ENCODE measurements at places on chromosomes 1 and 21. TPM values are rescaled to one million over a fixed set of nuclear protein-coding genes. Genes with fewer than 3 reads are reported as not detected.

TGFBR3 gene
- total RNA-seq = 21.5 TPM

OR2L3 gene
- 2.1 TPM for total RNA-seq

NLRP3 gene
- total RNA-seq = 6.4 TPM

SPRR1A gene
- total RNA-seq = not detected

LRIG2 gene
- total RNA-seq = 18.9 TPM

GUCA2B gene
- total RNA-seq = not detected

KRTAP13-2 gene
- total RNA-seq = not detected

PDE4B gene
- total RNA-seq = 123 TPM

CHI3L1 gene
- total RNA-seq = 20.6 TPM

SGIP1 gene
- total RNA-seq = 106 TPM

PFKL gene
- total RNA-seq = 172 TPM

NBPF4 gene
- total RNA-seq = not detected

HORMAD1 gene
- total RNA-seq = 1.4 TPM

- no peak for DNase-seq
Observed at GRCh38 chr1:165857046-165857801, 29.8 kb downstream of the UCK2 start.

DNA sequence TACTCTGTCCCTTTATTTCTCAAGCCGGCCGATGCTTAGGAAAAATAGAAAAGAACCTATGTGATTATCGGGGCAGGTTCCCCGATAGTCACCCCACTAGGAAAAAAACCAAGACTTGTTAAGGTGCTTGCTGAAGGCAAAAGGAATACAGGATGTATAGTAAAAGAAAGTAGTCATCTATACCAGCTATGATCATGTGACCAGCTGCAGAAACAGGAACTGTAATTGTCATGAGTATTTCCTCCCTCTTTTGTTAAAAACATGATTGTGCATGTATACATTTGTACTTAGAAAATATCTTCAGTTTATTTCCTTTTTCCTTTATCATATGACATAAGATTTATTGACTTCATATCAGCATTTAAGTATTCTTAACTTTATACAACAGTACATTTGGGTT, 30.5 kb downstream of the PIGK start:
- no peak for DNase-seq

DNA sequence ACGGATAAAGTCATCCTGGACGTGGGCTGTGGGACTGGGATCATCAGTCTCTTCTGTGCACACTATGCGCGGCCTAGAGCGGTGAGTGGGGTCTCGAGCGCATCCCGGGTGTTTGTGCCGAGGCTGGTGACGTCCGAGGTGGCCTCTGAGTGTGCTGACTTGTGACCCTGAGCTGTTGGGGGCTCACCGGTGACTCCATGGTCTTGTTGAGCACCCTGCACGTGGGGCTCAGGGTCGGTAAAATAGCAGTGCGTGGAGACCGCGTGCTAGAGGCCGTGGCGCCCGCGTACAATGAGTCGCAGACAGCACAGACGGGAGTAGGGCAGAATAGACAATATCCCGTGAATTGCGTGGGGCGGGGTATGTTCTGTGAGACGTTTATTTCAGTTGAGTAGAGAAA, 13.1 kb downstream of the PRMT2 start:
- no peak for DNase-seq

- DNase-seq = no peak
Observed at GRCh38 chr1:91557039-91557690, 56.5 kb downstream of the CDC7 start.

GRCh38 chr1:198755715-198756114, 116.9 kb downstream of the PTPRC start:
- no peak for DNase-seq

DNA sequence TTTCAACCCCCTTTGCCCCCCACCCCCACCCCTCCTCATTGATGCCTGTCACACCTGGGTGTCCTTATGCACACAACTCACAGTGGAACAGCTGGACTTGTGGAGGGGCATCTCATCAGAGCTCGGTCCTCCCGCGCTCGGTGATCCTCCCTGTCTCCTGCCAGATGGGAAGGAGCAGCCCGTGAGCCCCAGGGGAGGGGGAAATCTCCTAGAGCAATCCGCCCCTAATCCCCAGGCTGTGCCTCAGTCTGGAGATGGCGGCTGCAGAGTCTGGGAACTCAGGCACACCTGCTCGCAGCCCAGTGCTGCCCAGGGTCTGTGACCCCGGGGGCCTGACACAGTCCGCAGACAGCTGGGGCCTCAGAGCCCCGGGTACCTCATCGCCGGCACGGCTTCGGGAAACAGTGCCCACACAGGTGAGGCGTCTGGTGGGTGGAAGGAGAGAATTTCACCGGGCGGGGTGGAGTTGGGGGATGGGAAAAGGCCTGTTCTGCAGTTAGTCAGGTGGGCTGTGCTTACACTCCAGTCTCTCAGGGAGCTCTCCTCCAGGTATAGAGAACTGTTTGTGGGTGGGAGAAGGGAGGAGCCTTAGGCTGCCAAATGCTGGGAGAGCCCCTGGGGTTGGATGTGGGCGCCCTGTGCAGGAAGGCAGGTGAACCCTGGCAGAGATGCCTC, 29.3 kb downstream of the TMCC2 start:
- no peak for DNase-seq

DNA sequence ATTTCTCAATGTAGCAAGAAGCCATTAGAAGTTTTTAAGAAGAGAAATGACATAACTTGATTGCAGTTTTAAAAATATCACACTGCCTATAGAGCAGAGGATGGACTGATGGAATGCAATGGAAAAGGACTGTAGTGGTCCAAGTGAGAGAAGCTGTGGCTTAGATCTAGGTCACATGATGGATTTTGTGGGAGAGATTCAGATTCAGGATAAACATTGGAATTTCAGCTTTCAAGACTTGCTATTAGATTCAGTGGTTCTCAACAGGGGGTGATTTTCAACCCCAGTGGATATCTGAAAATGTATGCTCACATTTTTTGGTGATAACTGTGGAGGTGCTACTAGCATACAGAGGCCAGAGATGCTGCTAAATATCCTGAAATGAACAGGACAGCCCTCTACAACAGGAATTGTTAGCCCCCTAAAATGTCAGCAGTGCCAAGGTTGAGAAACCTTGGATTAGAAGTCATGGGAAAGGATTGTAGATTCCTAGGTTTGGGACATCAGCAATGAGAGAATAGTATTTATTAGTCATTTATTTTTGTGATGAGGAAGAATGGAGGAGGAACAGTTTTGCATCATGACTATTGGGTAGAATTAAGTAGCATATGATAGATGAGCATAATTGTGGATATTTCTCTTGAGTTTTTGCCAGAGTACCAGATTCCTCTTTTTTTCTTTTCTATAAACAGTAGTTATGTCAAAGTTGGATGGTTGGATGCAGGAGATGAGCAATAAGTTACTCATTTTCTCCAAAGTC, 30.1 kb upstream of the KCNK2 start:
- DNase-seq = no peak

- no peak for DNase-seq
Observed at GRCh38 chr1:6419804-6420453, at the start of gene HES2. Gene HES2, minus strand, starts transcription at chr1:6419919. Its CDS starts 99 bp downstream, at chr1:6419820.

GRCh38 chr21:38903690-38904139, 98.0 kb downstream of the ETS2 start:
- DNase-seq = no peak

GRCh38 chr1:110508028-110508940, 10.7 kb downstream of the KCNA10 start:
- DNase-seq = no peak

- DNase-seq = no peak
Observed at GRCh38 chr1:22665752-22666151, 12.7 kb downstream of the C1QB start.

DNA sequence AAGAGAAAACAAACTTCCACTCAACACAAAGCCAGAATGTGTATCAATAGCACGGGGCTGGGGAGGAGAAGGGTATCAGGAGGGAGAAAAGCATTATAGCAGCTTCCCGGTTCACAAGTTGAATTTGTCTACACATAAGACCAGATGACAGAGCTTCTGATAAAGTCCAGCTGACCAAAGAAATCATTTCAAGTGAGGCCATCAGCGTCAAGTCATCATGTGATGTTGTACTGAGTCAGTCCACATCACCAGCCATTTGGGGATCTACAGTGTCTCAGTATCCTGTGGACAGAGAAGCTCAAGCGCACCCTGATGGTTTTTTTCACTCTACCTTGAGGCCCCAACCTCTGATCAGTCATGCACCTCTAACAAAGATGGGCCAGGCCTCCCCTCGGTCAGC, 33.0 kb downstream of the SETD4 start:
- no peak for DNase-seq

GRCh38 chr1:204989266-204990058, 53.5 kb upstream of the CNTN2 start:
- peak; percentile 87 for DNase-seq

- DNase-seq = no peak
Observed at GRCh38 chr1:51948491-51948915, 42.0 kb downstream of the RAB3B start.

GRCh38 chr1:75952016-75952415, 19.8 kb upstream of the ASB17 start:
- no peak for DNase-seq

DNA sequence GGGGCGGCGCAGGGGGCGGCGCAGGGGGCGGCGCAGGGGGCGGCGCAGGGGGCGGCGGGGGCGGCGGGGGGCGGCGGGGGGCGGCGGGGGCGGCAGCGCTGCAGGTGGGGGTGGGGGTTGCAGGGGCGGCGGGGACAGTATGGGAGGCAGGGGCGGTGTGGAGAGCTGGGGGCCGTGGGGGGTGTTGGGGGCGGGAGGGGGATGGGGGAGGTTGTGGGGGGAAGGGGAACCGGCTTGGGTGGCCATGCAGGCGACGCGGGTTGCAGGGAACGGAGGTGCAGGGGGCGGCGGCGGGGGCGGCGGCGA, 13.0 kb upstream of the SLC19A1 start:
- no peak for DNase-seq

- no peak for DNase-seq
Observed at GRCh38 chr1:41915786-41916571, 2.7 kb downstream of the HIVEP3 start.

- no peak for DNase-seq
Observed at GRCh38 chr1:224563666-224564065, 52.5 kb upstream of the CNIH3 start.

- peak; percentile 80 for DNase-seq
Observed at GRCh38 chr1:183989078-183989577, 48.4 kb downstream of the COLGALT2 start.

- DNase-seq = no peak
Observed at GRCh38 chr1:204361341-204361771, 1.6 kb upstream of the PLEKHA6 start.

GRCh38 chr1:230863449-230863848, 4.9 kb downstream of the C1orf198 start:
- no peak for DNase-seq

DNA sequence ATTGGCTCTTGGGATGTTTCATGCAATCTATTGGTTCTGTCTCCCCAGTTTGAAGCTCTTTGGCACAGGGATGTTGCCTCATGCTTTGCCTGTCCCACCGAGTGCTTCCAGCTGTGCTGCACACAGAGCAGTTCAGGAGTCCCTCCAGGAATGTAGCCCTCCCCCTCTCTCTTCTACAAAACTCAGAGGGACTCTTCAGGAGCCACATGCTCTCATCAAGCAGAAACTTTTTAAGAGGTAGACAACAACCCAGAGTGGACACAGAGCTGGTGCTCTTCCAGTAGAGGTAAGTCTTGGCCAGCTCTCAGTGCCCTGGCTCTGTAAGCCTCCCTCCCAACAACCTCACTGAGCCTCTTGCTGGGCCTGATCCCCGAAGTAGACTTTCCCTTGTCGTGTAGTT, 11.6 kb upstream of the ZNF697 start:
- no peak for DNase-seq

DNA sequence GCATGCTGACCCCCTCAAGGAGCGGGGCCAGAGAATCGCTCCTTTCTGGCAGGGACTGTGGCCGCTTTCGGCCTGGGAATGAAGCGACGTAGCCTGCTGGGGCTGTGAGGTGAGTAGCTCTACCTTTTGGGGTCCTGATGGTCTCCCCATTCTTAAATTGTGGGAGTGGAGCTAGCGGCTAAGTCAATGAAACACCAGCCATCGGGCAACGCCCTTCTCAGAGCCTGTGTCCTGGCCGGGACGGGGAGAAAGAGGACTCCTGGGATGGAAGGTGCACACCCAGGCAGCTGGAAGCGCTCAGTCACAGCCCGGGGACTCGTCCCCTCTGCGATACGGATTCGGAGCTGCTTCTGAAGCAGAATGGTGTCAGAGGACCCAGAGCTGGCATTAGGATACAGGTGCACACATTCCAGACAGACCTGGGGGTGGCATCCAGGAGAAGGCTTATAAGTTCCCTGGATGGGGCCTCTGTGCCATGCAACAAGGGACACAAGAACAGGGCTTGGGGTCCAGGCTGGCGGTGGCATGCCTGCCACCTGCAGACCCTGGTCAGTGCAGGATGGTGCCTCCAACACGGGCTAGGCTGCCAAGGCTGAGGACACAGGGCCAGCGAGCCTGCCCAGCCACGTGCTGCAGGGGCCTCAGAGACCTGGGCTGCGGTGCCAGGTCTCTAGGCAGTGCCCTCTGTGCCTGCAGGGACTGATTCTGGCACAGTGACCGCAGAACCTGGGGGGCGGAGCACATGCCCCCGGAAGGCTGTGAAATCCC, 945 bp upstream of the WNT9A start:
- no peak for DNase-seq

DNA sequence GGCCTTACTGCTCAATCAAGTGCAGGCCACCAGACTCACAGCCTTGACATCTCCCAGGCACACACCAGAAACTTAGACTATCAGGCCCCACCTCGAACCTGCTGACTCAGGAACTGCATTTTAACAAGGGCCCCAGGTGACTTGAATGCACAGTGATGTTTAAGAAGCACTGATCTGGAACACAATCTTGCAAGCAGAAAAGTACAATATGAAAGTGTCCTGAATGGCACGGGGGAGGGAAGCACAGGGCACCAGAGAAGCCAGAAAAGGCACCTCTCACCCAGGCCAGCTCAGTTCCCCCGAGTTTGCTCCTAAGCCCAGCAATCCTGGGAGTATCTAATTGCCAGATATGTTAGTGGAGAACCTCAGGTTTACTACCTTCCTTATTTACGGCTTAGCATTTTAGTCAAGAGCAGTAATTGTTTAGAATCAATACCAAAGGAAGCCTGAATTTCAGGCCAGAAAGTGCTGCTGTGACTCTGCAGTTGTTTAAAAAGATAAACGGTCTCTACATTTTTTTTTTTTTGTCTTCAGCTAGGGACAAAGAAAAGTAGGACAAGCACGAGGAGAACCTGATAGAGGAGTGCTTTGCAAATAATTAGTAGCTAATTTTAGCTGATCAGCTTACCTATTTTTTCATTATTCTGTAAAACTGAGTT, 50.9 kb upstream of the CDC42BPA start:
- no peak for DNase-seq

DNA sequence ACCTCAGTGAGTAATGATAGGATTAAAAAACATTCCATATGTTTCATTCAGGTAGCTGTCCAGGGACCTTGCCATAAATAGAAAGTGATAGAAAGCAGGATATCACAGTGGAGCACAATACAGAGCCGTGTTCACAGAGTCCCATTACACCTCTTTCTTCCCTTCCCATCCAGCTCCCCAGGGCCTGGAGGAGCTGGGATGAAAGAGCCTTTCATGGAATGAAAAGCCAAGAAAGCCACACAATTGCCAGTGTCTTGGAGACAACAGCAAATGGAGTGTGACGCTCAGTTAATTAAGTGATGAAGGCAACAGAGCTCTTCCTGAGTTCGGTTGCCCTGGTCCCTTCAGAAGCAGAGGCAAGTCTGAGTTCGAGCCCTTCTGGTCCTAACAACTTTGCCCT, 387.3 kb upstream of the PLXNA2 start:
- no peak for DNase-seq

All from dorsolateral prefrontal cortex (tissue), 122 donors.